Endothelial cell of umbilical vein (primary cell): ENCODE measurements at places on chromosomes 11 and 22. TPM values are rescaled to one million over a fixed set of nuclear protein-coding genes. Genes with fewer than 3 reads are reported as not detected.
A peak's percentile ranks its signal among the peaks of the same experiment; 100 is the strongest.

DNA sequence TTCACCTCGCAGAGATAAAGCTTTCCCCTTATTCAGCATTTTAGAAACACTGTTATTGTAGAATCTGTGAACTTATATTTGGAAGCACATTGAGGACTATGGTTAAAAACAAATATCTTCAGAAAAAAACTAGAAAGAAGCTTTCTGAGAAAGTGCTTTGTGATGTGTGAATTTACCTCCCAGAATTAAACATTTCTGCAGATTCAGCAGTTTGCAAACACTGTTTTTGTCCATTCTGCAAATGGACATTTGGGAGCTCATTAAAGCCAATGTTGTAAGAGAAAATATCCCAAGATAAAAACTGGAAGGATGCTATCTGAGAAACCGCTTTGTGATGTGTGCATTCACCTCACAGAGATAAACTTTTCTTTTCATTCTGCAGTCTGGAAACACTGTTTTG, 272.7 kb downstream of the OR4A5 start:
- no peak for DNase-seq

- DNase-seq = no peak
Measured at GRCh38 chr22:48433647-48434046, 1394.0 kb downstream of the BRD1 start.

GPR137 gene
- total RNA-seq = 42.5 and 46.0 TPM in 2 replicates

CSF2RB gene
- 20.6 and 24.9 TPM in 2 replicates for total RNA-seq

DNA sequence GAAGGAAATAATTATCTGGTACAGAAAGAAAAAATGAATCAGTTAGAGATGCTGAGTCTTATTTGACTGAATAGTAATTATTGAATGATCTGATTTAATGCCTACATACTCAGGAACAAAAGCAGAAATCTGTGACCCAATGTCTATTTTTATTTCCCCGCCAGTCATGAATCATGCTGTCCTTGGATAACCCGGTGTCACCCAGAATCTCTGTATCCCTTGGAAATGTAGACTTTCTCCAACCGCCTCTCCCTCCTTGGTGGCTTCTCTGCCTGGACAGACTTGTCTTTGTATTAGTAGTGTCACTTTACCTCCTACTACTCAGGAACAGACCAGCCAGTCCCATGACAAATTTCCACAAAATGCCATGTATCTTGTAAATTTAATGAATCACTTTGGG, 173.3 kb upstream of the PDGFD start:
- no peak for DNase-seq

MMP10 gene
- 15.0 and 22.8 TPM in 2 replicates for total RNA-seq

GRCh38 chr11:107468596-107468995, 11.0 kb upstream of the CWF19L2 start:
- DNase-seq = no peak

- no peak for DNase-seq
Measured at GRCh38 chr11:693887-694562, 997 bp downstream of the DEAF1 start.

GAL3ST1 gene
- total RNA-seq = not detected in 2 replicates

DUSP18 gene
- total RNA-seq = 17.5 and 18.3 TPM in 2 replicates

DNA sequence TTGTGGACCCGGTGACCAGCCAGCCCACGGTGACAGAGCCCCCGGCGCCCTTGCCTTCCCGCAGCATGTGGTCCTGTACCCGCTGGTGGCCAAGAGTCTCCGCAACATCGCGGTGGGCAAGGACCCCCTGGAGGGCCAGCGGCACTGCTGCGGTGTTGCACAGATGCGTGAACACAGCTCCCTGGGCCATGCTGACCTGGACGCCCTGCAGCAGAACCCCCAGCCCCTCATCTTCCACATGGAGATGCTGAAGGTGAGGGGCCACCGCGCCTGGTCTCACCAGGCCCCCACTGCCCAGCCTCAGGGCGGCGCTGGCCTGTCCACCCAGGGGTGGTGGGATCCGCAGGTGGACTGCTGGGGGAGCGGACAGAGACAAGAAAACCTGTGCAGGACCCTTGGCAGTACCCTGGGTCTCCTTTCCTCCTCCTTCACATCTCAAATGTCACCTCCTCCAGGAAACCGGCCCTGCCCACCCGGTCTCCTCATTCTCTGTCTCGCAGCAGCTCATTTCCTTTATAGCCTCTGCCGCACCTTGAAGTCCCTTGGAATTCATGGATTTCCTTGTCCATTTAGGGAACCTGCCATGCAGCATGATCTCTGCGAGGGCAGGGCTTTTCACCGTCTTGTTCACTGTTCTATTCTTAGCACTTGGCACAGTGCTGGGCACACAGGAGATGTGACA, 6.5 kb downstream of the AIP start:
- DNase-seq = no peak

- peak; percentile 64 for DNase-seq
Measured at GRCh38 chr11:20131788-20132666, 28.2 kb downstream of the DBX1 start.

DNA sequence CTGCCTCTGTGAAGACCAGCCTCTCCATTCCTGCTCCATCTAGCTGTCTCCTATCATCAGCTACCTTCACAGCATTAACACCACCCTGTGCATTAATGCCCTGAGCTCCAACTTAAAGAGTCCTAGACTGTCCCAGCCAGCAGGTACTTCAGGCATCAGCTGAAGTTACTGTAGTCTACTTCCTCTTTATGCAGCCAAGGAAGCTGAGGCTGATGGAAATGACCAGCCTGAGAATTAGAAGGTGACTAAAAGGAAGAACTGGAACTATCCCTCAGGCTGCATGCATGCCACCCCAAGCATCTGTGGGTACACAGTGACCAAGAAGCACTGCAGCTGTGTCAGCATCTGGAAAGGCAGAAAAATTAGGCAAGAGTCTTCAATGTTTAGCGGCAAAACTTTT, 28.2 kb downstream of the MS4A10 start:
- no peak for DNase-seq

DNA sequence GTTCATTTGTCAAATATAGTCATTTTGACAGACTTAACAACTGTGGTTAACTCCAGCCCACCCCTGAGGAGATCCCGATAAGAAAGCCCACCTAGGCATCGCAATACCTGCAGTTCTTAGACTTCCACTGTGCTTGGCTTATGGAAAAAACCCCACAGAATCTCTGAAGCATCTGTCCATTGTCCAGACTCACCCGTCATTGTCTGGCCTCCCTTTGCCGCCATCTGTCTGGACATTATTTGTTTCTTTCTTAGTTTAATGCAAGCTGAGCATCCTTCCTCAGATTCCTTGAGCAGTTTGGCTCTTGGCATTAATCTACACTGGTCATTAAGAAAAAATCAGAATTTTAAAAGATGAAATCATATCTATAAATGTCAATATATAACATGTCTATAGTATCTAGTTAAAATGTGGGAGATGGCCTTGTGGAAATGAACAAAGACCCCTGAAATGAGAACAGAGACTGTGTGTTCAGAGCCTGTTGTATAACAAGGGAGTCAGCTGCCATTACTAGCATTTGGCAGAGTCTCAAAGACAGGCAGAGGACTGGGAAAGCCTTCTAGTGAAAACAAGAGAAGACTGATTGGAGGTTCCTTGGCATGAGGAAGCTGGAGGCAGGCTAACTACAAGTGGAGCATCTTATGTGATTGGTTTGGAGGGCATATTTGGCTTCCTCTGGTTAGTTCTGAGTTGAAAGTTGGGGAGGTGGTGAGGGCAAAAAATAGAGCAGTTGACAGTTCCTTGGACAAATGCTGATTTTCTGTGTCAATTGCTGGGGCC, 80.4 kb downstream of the SPON1 start:
- no peak for DNase-seq

DNA sequence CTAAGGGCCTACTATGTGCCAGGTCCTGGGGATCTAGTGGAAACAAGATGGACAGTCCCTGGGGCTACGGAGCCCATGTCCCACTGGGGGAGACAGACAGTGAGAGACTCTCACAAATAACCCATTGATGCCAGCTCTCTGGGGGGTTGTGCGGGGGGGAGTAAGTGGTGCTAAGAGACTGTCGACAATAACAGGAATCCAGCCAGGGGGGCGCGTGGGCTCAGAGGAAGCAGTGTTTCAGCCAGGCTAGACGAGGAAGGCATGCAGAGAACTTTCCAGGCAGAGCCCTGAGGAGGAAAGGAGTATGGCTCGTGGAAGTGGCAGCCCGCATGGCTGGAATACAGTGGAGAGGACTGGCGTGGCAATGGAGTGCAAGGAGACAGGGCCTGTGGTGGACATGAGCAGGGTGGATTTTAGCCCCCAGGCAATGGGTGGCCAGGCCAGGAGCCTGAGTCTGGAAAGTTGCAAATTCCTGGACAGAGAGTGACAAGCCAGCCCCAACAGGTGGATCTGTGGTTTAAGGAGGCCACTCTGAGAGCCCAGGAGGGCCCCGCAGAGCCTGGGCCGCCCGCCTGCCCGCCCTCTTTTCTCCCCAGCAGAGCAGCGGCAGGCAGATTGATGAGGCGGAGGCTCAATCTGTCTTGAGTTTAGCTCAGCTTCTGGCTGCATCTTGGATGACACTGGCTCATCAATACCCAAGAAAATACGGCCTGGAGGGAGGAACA, 40.0 kb upstream of the TCF20 start:
- no peak for DNase-seq

DNA sequence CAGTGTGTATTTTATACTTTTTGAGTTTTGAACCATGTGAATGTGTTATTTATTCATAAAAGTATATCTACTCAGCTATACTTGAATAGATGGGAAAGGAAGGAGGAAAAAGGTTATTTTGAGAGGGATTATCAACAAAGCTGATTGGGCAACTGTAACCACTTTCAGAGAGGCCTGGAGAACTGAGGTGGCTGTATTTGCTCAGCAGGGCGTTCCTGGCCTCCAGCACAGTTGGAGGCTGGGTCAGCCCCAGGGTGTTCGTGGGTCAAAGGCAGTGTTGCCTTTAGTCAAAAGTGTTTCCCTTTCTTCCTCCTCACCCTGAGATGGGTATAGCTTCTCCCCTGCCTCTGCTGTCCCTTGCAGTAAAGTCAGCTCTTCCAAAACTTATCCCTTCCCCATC, 26.7 kb downstream of the ASCC2 start:
- no peak for DNase-seq

GRCh38 chr22:17284888-17285287, 65.7 kb upstream of the ADA2 start:
- no peak for DNase-seq

DNA sequence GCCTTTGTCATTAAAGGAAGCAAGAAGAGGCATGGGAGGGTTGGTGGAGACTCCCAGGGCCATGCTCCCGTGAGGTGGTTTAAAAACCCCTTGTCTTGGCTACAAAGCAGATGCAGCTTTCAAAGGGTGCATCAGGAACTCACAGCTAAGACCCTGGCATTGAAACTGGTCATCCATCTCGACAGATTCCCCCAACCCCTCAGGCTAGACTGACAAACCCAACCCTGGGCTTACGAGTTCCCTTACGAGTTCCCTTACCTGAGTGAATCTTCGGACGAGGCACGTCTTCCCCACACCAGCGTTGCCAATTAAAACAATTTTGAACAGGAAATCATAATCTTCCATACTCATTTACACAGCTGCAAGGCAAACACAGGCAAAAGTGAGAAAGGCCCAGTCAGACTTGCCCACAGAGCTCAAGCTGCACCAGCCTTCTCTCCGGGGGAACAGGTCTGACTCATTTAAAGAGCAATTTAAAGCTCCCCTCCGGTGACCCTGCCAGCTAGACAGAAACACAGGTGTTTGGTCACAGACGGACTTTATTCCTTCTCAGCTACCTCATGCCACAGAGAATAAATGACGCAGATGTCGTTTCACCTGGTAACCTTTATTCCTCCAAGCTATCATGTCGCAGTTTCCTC, 74.6 kb downstream of the RAB30 start:
- peak; percentile 39 for DNase-seq

DNA sequence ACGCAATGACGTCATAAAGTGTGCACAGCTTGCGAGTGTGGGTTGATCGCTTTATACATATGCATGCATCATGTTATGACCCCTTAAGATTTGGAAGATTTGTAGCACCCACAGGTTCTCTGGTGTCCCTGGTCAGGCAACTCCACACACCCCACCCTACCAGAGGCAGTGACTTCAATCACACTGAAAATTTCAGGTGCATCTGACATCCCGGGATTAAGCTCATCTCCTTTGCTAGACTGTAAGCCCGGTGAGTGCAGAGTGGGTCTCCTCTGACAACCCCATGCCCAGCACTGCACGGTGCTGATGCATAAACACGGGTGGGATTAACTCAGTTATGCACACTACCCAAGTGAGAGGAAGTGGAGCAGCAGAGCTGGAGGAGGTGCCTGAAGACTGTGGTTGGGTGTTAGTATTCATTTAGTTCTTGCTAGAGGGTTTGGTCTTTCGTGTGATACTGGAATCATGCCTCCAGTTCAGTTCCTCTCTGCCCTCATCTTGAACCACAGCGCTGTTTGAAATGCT, 6.5 kb downstream of the ARSA start:
- DNase-seq = no peak

ACCSL gene
- total RNA-seq = not detected in 2 replicates

GRCh38 chr22:36644333-36644757, 59.2 kb downstream of the CACNG2 start:
- peak; percentile 85 for DNase-seq

DNA sequence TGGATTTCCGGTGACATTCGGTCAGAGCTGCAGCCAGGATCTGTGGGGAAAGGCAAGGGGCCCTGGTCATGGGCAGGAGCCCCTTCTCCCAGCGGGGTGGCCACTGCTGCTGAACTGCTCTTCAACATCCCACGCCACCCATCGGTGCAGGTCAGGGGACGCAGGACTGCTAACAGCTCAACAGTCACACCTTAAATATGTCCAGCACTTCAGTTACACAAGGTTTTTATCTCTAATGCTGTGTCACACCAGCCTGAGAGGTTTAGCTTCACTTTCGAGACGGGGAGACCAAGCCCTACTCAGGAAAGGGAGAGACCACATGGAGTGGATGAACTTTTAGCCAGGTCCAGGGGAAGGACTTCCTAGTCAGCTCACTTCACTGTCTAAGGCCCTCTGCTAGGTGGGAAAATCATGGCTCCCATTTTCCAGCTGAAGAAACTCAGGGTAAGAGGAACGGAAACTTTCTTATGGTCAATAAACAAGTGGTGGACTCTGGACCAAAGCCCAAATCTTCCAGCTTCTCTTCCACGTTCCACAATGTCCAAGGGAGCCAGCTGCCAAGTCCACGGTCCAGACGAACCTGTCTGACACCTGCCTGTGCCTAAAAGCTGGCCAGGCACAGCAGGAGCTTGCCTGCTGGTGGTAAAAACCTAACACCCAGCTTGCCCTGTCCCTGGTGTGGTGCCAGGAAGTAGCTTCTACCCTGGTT, 21.0 kb upstream of the CHADL start:
- DNase-seq = no peak
